ENCODE measurements at places on chromosomes 4 and X.

DNA sequence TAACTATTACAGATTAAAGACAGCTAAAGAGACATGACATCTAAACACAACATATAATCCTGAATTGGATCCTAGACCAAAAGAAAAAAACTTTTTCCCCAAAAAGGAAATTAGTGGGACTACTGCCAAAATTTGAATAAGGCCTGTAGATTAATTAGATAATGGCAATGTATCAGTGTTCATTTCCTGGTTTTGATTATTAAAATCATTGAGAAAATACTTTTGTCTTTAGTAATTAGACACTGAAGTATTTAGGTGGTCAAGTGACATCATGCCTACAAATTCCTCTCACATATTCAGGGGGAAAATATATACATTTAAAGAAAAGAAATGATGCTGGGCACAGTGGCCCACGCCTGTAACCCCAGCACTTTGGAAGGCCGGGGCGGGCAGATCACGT is 10.4 kb upstream of the USO1 start:
- DNase-seq, result no peak

GRCh38 chr4:31075969-31076368 is 355.8 kb downstream of the PCDH7 start:
- no peak for DNase-seq

DNA sequence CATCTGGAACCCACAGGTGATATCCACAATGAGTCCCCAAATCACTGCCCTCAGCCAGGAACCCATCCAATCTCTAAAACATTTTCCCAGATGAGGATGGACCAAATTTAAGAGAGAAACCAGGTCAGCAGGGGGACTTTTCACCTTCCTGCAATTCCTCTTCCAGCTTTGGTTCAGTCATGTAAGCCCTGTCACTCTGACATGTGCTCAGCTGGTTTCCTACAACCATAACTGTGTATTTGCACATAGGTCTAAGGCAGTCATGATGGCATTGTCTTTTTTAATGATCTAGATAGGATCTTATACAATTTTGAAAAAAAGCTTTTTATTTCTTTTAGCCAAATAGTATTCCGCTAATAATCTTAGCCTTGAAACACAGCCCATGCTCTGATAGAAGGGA is 6.5 kb downstream of the CXXC4 start:
- DNase-seq, result no peak

DNA sequence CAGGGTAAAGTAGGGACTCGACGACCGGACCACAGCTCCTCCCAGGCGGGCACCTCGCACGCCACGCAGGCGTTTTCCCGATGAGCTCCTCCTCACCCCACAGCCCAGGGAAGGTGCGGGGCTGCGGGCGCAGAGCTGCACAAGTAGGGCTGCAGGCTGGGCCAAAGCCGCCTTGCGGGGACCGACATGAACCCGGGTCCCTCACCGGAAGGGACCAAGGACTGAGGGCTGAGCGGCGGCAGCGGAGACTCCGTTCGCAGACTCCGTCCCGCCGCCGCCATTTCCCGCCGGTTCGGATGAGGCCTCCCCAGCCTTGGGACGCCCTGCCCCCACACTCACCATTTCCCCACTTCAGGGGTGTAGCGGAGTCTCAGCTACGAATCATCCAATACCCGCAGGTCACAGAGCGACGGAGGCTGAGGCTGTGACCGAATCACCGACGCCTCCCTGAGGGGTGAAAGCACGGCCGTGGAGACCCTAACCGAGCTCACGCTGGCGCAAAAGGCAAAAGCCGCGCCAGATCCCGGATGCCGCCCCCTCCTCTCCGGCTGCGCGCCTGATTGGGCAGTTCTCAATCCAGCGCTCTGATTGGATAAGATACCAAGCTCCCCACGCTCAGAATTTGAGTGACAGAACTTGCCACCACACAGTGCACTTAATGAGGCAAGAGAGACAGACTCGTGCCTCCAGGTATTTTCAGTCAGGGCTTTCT is at the start of gene ZNF732:
TSS of gene ZNF732 (minus strand) at position 506 of the 712 bp plus-strand sequence. CDS start at position 342, 164 bp downstream.
- peak; percentile 80 for DNase-seq

- no peak for DNase-seq
These were observed 22.8 kb downstream of the FRAS1 start for GRCh38 chr4:78079726-78080430.

DNA sequence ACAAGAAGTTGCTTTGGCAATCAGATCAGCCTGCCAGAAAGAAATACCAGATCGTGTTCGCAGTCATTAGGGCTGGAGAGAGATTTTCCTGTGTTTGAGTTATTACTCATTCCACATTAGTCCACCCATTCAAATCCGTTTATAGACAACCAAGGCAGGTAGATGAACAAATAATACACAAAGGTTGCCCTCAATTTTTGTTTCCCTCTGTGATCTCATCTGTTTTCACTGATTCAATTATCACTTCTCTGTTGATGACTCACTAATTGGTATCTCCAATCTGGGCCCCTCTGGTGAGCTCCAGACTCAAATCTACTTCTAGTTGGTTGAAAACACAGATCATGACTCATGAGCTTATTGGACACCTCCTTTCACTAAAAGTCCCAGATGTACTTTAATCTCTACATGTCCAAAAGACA is 54.5 kb downstream of the CHM start:
- no peak for DNase-seq

DNA sequence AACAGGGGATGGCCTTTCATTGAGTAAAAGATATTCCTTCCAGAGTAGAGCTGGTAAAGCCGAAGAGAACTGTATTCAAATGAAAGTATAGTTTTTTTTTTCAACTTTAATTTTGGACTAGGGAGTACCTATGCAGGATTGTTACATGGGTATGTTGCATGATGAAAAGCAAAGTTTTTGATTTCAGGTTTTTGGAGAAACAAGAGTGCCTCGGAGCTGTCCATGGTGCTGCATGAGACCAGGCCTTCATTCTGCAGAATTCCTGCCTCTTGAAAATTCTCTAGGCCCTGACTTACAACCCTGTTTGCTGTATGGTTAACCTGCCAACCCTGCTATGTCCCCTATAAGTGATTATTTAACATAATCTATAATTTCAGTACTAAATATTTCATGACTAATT is 1065.7 kb upstream of the FTHL17 start:
- peak; percentile 24 for DNase-seq

GRCh38 chr4:4416981-4417380 is 30.1 kb downstream of the NSG1 start:
- no peak for DNase-seq

DNA sequence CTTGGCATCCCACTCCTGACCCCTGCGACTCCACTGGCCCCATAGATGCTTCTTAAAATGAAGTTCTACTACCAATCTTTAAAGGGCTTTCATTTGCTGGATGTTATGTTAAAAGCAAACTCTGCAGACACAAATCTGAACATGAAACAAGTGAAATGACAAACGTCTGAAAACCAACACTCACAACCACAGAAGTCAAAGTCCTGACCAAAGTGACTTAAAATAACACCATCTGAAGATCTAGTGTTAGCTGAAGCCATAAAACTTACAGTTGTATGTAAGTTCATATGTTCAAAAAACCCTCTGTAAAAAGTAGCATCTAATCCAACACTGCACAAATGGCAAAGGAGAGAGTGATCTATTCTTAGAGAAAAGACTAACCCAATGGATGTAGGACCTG is 178.7 kb downstream of the SH3KBP1 start:
- no peak for DNase-seq

GRCh38 chrX:16138108-16138427 is 14.7 kb downstream of the GRPR start:
- DNase-seq, result no peak

DNA sequence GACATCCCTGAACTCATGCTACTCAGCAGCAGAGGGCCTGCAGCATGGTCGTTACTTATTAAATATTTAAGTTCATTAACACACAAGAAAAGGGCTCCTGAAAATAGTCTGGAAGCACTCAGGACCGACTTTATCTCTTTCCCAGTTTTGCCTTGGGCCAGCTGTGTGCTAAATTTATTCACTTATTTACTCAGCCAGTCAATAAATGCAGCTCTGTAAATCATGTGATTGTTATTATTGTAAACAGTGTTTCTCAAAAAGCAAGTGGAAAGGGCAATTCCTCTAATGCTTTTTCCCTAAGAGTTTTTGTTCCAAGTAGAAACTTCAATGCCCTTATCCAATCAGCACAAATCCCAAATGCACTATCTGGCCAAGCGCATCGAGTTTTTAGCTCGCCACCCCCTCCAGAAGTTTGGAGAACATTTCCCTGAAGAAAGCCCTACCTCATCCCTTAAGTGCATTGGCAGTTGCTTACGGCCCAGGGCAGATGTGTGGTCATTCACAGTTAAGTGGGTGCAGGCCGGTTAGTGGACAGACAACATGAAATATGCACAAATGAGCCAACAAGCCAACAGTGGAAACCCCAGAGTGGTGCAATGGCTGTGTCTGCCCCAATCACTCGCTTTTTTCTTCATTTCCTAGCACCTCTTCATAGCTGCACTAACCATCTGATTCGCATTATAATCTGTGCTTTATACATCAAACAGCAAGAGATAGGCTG is 125.8 kb downstream of the SMIM20 start:
- DNase-seq, result no peak

- no peak for DNase-seq
These were observed 622.0 kb downstream of the CENPC start for GRCh38 chr4:66923081-66923865.
